Stimulated activated CD8-positive, alpha-beta memory T cell treated with anti-CD3 and anti-CD28 coated beads, Interleukin-4, amount 100 ng/mL, for 1 hour (primary cell): ENCODE measurements at places on chromosomes 4 and X.

DNA sequence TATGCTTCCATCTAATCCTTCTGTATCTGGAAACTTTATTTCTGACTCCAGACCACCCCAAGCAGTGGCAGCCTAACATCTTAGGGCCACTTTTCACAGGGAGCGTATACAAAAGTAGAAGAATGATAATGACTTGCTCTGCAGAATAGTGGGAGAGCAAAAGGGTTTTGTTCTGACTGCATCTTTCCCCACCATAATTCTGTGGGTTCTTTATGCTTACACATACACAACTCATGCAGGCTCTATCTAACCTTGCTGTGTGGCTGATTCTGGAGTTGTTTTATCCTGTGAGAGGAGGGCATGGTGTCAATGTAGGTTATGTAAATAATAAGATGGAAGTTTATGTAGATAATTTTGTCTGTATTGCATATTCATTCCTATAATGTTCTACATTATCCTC is 42.4 kb upstream of the NDNF start:
- no peak for DNase-seq

DNA sequence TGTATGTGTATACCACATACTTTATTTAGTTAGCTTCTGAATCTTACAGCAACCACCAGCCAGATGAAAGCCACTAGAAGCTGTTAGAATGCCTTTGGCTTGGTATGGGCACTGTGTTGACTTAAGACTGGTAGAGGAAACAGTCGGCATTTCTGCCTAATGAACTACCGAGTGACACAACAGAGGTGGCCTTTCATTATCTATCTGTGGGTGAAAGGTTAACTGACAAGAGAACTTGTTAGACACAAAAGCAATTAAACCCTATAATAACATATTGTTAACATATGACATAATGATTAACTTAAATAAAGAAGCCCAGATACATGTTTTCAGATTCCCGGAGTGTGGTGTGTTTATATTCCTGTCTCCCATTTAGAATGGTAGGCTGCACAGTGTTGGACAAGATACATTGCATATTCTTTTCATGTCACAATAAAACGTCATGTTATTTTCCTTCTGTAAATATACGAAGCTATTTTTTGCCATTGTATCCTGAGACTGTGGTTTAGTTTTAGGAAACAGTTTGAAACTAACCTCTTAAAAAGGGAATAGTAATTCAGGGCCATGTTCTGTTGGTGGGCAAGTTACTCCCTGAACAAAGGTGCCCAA is 181.5 kb downstream of the SLIT2 start:
- DNase-seq = no peak

DNA sequence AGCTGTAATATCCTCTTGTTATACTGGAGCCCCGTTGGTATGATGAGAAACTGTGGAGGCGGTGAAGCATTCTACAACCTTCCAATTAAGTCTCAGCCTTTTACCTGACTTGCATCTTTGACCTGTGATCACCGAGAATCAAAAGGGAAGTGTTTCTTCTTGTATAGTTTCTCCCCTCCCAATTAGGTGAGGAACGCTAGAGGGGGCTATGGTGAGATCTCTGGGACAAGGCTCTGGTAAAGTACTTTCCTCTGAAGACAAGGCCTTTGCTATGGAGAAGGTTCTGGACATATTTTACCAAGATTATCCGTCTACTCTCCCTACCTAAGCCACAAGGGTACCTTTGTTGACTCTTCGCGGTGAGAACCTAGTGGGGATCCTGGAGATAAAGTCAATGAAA is 111.3 kb downstream of the CBLL2 start:
- DNase-seq = no peak

- DNase-seq = no peak
These were observed 257.4 kb downstream of the CFAP299 start for GRCh38 chr4:80592950-80593349.

DNA sequence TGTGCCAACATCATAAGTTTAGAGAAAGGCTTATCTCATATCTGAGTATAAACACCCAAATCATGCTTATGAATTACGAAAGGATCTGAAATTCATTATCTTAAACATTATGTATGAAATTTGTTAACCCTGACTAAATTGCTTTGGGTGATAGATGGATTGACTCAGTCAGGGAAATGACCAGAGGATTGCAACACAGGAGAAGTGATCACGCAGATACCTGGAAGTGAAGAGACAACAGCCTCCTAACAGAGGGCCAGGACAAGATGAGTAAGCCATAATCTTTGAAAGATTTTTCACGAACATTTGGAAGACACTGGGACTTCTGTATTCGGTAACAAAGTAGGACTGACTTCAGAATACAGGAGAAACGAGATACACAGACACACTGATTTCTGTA is 363.4 kb downstream of the DMD start:
- no peak for DNase-seq

DNA sequence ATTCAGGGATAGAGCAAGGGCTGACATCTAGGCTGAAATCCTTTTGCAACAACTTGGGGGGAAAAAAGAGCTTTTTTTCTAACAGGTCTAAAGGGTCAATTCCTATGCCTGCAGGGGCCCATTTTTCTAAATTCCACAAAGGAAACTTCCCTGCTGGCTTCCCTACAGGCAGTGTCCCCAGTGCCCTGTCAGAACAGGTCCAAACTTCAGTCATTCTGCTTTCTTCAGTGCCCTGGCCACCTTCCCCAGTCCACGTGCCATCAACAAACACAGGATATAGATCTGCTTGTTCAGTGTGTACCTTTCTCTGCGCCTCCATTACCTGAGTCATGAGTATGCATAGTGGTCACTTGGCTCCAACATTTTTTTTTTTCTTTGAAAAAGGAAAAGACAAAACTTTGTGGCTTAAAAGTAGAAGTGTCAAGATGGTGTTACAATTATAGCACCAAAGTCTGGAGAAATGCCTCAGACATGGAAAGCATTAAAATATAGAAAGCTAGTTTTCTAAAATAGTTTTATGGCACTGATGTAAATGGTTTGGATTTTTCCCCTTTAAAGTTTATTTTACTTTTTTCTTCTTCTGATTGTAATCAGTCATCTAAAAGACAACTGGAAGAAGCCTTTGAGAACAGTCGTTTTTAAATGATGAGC is 84.0 kb upstream of the JADE1 start:
- DNase-seq = no peak

GRCh38 chr4:48375651-48376304 is 34.4 kb downstream of the SLAIN2 start:
- no peak for DNase-seq

DNA sequence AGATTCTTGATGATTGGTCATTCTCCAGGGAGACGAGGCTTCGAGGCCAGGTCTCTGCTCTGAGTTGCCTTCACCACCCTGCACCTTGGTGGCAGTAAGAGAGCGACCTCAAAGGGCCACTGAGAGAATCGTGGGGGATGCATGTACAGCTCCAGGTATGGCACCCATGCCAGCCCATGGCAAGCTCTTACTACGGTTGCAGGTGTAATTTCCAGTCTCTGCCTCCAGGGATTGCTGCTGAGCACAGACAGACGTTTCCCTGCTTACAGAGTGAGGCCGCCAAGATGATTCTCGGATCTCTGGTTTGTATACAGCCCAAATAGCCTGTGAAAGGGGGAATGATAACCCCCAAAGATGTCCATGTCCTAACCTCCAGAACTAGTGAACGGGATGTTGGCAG is 16.3 kb upstream of the DRD5 start:
- DNase-seq = no peak

GRCh38 chr4:80183250-80184052 is 13.9 kb upstream of the PRDM8 start:
- DNase-seq = peak; percentile 17

GRCh38 chr4:154478547-154478946 is 13.1 kb downstream of the DCHS2 start:
- no peak for DNase-seq

DNA sequence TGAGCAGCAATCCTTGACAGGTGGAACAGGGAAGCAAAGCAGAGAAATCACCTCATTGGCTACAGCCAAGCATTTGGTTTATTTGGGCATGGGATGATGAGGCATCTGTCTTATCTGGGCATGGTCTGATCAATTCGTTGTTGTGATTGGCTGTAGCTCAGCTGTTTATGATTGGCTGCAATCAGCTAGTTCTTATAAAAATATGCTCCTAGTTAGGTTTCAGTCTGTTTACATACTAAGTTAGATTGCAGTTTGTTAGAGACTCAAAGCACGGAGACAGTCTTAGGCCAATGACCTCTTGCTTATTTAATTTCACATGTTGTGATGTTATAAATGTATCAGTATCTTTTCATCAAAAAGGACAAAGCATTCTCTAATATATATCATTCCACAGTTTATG is 312.0 kb downstream of the PDGFC start:
- DNase-seq = no peak

DNA sequence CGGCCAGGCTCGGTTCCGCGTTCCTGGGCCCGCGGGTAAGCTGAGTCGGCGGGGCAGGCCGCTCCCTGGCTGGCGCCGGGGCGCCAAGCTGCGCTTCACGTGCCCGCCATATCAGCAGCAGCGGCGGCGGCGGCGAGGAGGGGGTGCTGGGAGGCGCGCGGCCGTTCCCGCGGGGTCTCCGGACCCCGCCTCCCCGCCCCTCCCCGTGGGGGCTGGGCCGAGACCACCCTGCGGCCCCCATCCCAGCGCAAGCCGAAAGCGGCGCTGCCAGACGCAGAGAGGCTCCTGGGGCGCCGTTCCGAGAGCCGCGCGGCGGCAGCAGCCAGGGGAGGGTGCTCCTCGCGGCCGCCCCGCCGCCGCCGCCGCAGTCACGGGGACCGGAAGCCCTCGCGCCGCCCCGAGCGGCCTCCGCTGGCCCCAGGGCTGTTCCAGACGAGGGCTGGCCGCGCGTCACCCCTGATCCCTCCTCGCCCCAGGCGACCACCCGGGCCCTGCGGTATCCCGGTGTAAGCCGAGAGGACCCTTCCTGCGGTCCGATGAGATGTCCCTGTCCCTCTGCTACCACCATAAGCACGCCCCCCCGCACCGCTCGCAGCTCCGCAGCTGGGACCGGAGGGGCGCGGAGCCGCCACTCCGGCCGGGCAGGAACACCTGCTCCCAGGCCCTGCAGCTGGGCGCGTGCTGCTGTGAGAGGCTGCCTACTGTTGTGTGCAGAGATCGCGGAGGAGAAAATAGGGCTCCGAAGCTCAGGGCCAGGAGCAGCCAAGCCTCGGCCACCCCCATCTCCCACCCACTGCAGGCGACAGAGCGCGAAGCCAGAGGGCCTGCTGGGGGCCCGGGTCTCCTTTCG is 7.5 kb upstream of the BCOR start:
- no peak for DNase-seq

DNA sequence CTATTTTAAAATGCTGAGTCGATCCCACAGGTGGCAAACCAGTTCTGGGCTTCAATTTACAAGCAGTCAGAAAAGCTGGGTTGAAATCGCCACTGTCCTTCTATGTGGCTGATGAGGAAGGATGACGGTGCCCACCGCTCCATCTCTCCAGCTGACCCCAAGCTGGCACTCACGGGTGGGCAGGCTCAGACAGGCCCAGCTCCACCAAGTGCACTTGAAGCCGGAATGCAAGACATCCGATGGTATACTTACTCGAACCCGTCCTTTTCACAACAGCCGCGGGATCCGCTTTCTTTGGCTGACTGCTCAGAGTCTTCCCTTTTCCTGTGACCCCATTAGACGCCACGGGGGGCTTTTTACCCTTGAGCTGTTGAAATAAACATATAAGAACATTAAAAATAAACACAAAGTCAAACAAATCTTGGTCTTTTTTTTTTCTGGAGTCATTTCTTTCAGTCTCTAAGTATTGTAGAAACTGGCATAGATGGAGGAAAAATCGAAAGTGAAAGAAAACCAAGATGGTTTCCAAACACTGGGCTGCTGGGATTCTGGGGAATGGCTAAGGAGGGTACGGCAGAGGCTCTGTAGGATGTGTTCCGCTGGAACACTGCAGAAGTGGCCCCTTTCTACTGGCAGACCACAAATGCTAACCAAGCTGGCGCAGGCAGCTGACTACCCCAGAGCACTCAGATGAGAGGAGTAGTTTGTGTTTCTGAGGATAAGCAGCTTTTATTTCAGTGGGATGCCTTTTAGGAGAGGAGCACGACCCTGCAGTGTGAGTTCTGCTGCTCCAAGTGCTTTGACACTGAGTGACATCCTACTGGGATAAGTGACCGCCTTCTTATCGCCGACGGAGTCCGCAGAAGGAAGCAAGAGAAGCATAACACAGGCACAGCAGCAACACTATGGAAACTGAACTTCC is 160.9 kb downstream of the AFAP1 start:
- DNase-seq = no peak

GRCh38 chrX:123084797-123085196 is 99.3 kb upstream of the GRIA3 start:
- no peak for DNase-seq

DNA sequence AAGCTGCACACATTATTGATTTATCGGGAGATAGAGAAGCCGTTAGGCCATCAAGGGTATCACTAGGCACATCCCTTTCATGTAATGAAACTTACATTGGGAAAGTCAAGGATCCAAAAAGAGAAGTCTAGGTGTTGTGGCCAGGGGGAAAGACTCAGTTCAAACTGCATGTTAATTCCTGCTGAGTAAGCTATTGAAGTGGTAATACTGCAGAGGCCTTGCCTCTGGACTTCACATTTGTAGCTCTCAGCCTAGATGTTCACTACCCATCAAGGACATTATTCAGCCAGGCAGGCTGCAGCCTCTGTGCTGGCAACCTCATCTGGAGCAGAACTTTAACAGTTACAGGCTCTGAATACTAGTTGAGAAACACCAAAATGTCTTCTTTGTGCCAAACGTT is 2094.5 kb upstream of the AGA start:
- DNase-seq = no peak

DNA sequence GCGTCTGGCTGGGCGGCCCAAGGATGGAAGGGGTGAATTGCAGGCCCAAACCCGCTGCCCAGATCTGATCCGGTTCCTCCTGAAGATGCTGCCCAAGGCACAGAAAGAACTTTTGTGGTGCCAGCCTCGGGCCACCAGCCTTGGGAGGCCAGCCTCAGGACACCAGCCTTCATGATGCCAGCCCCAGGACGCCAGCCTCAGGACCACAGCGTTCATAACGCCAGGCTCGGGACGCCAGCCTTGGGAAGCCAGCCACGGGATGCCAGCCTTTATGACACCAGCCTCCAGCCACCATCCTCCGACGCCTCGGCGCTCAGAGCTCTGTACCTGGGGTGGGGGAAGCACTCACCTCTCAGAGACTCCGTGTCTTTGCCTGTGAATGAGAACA is 107.8 kb downstream of the ADRA2C start:
- DNase-seq = no peak

DNA sequence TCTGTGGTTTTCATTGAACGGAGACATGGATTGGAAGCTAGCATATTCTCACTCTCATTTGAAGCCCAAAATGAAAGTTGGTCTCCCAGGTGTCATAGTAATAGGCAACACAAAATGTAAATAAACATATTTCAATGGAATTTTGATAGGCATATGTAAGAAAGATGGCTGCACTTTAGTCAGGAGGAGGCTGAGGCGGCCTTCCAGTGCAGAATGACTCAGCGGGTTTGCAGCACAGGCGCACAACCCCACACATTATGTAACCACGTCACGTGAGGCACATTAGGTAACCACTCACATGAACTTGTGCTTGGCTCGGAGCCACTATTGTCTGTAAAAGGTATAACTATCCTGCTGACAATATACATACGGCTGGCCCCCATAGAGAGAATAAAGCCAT is 381.7 kb downstream of the GPAT3 start:
- DNase-seq = no peak

- no peak for DNase-seq
These were observed 6.2 kb downstream of the TMEM131L start for GRCh38 chr4:153472122-153473037.
